Activated CD8-positive, alpha-beta memory T cell treated with anti-CD3 and anti-CD28 coated beads for 1 hour (primary cell): ENCODE measurements at places on chromosomes 3 and 15.

GRCh38 chr3:16912400-16913263 lies 27.9 kb downstream of the PLCL2 start:
- no peak for DNase-seq

- DNase-seq, result no peak
Observed at GRCh38 chr3:126356373-126357264, 589 bp downstream of the KLF15 start.

DNA sequence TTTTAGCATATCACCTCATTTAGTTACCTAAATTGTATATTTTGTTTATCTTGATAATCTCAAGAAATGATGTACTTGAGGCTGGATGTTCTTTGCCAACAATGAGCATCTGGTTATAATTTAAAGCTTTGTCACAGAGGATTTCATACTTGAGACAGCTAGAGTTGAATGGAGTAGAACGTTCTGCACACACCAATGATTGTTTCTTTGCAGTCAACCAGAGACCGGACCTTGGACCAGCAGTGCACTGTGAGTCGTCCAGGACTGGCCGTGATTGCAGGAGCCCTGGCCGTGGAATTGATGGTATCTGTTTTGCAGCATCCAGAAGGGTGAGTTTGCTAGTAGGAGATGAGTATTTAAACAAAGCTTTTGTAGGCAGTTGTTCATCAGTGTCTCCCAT lies 90.4 kb downstream of the ATG7 start:
- no peak for DNase-seq

- no peak for DNase-seq
Observed at GRCh38 chr15:84752700-84753099, 4.3 kb downstream of the ZNF592 start.

- DNase-seq, result no peak
Observed at GRCh38 chr15:69980341-69981059, 117.2 kb downstream of the TLE3 start.

GRCh38 chr3:120555657-120556509 lies 40.3 kb upstream of the NDUFB4 start:
- DNase-seq, result no peak

GRCh38 chr3:116276675-116277074 lies 168.6 kb downstream of the LSAMP start:
- no peak for DNase-seq

DNA sequence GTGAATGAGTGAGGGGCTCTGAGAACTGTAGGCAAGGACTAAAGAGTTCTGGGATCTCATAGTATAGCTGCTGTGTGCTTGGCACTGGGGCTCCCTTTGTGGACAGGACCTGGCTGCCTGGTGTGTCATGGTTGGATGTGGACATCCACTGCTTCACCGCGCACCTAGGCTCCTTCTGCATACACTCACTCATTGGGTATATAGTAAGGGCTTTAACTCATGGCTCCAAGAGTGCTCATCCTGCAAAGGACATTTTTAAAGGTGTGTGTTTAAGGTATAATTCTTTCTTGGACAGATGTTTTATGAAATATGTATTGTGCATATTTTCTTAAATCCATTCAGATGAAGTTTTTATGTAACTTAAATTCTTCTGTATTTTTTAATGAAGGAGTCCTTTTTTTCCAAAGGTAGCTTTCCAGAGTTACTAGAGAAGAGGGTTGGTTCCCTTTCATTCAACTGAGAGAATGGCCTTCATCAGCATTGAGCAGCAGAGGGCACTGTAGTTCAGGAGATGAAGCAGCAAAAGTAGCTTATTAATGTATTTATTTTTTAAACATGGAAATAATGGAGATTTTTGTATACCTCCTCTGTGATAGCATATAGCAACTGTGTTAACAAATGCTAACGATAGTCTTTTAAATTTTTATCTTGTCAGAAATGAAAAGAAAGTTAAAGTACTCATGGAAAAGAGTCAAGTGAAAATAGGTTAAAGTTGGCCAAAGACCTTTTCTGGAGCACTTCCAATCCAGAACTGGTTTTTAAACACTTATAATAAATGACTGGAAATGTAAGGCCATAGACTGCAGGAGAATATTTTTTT lies 25.2 kb downstream of the OXNAD1 start:
- DNase-seq, result no peak

- no peak for DNase-seq
Observed at GRCh38 chr3:157226173-157226847, 66.4 kb upstream of the CCNL1 start.

DNA sequence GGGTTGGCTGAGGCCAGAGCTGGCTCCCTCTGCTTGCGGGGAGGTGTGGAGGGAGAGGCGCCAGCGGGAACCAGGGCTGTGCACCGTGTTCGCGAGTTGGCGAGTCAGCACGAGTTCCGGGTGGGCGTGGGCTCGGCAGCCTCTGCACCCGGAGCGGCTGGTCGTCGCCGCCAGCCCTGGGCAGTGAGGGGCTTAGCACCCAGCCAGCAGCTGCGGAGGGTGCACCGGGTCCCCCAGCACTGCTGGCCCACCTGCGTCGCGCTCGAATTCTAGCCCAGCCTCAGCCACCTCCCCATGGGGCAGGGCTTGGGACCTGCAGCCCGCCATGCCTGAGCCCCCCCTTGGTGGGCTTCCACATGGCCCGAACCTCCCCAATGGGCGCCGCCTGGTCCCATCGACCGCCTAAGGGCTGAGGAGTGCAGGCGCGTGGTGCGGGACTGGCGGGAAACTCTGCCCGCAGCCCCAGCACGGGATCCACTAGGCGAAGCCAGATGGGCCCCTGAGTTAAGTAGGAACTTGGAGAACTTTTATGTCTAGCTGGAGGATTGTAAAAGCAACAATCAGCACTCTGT lies 125.6 kb downstream of the FRMD4B start:
- DNase-seq, result no peak

- no peak for DNase-seq
Observed at GRCh38 chr3:52017586-52017985, 21.9 kb upstream of the RPL29 start.

GRCh38 chr3:15347737-15348110 lies 15.3 kb upstream of the SH3BP5 start:
- no peak for DNase-seq

GRCh38 chr3:177596816-177597271 lies 399.6 kb upstream of the TBL1XR1 start:
- no peak for DNase-seq

DNA sequence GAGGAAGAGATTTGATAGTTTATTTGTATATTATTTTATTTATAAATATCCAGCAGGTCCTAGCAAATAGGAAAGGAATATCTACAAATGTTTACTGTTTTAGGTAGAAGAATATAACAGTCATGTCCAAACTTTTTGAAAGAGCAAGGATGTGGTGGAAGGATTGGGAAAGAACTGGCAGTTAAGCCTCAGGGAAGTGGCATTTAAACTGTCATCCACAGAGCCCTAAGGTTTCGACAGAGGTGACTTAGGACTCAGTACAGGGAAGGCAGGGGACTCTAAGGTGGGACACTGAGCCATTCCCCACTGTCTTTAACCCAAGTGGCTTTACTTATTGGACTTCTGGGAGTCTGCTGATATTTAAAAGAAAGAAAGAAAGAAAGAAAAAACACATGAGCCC lies 11.8 kb upstream of the TMEM87A start:
- DNase-seq, result no peak

GRCh38 chr15:81294516-81294880 lies 29.4 kb downstream of the STARD5 start:
- no peak for DNase-seq

DNA sequence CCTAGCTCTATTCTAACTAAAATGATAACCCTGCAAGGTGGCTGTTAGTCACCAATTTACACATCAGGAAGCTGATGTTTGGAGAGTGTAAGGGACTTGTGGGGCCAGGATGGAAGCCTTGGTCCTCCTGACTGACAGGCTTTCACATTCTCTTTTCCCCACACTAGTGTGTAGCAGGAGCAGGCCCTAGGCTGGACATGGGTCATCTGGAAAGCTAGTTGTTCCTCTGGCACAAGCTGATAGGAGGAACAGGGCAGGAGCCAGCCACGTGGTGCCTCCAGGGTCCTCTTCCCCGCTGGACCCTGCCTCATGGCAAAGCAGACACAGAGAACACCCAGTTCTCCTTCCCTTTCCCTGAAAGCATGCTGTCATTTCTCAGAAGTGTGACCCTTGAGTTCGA lies 18.1 kb upstream of the RBSN start:
- DNase-seq, result no peak

- DNase-seq, result no peak
Observed at GRCh38 chr3:46358466-46358865, 4.6 kb downstream of the CCR2 start.

- DNase-seq, result no peak
Observed at GRCh38 chr3:99269606-99270351, 368.3 kb upstream of the DCBLD2 start.

DNA sequence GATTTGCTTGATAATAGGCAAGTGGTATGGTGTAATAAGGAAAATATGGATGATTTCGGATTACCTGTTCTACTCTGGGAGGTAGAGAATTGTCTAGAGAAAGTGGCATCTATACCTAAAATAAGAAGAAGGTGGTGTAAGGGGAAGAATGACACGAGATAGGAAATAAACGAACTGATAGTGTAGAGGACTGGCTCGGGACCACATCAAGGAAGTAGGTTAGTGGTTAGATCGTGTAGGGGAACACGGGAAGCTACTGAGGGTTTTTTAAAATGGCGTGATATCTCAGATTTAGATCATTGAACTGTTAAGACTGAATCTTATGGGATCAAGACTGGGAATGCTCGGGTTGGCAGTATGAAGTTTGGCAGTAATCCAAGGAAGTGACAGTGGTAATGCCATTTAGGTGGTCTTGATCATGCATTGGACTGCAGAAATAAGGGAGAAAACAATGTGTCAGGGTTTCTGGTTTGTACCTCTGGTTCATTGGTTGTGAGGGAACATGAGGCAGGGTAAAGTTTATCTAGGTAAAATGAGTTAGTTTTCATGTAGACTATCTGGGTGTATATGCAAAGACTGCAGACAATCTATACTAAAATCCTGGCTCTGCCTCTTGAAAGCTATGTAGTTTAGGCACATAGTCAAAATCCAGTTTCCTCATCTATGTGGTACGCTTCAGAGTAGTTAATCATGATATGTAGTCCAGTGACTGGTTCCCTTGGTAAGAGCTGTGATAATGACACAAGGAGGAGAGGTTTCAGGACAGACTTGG lies 7.4 kb downstream of the RPL14 start:
- DNase-seq, result no peak

DNA sequence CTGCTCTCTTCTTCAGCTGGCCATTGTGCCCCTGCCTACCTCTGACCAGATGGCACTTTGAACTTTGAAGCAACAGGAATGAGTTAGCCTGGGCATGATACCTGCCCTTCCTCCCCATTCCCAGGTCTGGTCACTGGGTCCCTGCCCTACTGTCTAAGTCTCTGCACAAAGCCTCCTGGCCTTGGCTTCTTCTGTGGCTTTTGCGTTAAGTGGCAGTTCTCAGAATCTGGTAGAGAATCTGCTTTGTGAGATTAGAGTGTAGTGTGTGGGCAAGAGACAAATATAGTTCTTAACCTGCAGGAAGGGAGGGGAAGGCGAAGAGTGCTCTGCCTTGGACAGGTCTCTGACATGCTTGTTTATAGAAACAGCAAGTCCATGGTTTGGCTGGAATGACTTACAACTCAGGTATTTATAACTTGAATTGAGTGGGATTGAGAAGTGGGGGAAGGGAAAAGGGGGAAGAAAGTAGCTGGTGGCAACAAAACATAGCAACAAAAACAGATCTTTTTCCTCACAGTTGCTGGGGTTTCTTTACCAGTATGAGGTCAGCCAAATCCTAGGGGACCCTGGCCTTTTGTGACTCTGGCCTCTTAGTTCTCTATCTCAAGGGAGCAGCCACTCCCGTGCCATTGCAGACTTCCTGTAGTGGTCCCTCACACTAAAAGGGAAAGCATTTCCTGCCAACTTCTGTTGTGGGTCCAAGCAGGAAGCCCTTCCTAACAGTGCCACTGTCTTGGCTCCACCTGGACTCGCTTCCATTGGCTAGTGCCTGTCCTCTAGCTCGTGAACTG lies 16.7 kb downstream of the MAPKBP1 start:
- DNase-seq, result no peak

GRCh38 chr3:106018929-106019550 lies 150.2 kb upstream of the CBLB start:
- no peak for DNase-seq

- no peak for DNase-seq
Observed at GRCh38 chr3:47850564-47851410, 47.8 kb downstream of the DHX30 start.

DNA sequence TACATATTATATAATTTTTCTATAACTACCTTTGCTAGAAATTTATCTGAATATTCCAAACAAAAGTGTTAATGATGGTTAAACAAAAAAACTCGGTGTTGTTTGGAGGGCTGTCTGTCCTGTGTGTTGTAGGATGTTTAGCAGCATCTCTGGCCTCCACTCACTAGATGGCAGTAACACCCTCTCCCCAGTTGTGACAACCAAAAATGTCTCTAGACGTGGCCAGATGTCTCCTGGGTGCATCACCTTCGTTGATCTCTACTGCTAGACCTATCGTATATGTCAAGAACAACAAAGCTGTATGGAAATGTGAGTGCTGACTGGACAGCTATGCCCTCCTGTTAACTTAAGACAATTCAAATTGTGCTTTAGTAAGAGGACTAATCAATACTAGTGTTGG lies 14.1 kb downstream of the ANKRD34C start:
- no peak for DNase-seq
